T-helper 17 cell (primary cell): ENCODE measurements at places on chromosomes 16 and 17. TPM values are rescaled to one million over a fixed set of nuclear protein-coding genes. Genes with fewer than 3 reads are reported as not detected.

DNA sequence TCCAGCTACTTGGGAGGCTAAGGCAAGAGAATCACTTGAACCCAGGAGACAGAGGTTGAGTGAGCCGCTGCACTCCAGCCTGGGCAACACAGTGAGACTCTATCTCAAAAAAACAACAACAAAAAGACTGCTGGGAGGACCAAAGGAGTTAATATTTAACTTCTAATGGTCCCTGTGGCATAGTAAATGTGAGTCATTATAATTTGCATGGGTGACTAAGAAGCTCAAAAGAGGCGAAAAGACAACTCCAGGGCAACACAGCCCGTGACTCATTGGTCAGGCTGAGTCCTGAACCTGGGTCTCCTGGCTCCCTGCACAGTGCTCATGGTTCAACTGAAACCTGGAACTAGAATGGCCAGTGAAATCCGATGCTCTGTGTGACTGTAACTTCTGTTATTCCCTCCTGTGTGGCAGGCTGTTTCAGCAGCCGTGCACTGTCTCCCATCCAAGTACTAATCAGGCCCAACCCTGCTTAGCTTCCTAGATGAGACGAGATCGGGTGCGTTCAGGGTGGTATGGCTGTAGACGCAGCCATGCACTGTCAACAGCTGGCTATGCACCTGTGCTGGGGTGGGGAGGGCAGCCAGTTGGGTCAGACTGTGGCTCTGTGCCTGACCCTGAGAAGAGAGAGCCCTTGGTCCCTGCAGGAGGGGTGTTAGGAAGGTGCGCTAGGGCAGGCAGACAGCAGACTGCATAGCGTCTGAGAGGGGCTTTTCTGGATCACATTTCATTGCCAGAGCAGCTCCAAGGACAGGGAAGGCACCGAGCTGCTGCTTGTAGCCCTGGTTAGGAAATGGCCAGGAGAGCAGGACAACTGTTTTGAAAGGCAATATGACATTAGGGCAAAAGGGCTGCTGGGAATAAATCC, 14.5 kb upstream of the GPRC5C start:
- no peak overlapping the region for H3K4me3 ChIP-seq
- peaks cover 47% of the 10 kb centered on the region for H3K27me3 ChIP-seq
- no peak overlapping the region for H3K27ac ChIP-seq
- H3K4me1 ChIP-seq = peaks cover 4% of the 10 kb centered on the region
- H3K36me3 ChIP-seq = no peaks in the 10 kb centered on the region

DNA sequence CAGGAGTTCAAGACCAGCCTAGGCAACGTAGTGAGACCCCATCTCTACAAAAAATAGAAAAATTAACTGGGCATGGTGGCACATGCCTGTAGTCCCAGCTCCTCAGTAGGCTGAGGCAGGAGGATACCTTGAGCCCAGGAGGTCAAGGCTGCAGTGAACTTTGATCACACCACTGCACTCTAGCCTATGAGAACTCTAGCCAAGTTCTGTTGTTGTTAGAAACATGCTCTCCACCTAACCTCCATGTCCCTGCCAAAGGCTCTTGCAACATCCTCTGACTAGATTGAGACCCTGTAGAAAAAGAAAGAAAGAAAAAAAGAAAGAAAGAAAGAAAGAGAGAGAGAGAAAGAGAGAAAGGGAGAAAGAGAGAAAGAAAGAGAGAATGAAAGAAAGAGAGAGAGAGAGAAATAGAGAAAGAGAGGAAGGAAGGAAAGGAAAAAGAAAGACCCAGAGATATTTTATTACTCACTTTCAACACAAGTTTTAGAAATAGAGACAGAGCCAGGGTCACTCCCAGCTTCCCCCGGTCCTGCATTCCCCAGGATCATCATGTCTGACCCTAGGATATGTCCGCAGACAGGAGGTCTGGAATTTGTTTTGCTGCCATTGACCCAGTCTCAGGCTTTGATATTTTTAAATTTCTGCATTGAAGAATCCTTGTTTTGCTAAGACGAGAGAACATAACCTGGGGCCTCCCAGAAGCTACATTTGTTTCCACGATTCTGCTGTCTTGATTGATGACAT, 376.5 kb upstream of the CDH5 start:
- no peaks in the 10 kb centered on the region for H3K36me3 ChIP-seq
- DNase-seq = no peak
- no peaks in the 10 kb centered on the region for H3K27me3 ChIP-seq

- H3K27me3 ChIP-seq = no peaks in the 10 kb centered on the region
- peaks cover 29% of the 10 kb centered on the region for H3K4me1 ChIP-seq
- H3K4me3 ChIP-seq = peak within 1 kb of the TSS; percentile 98
- DNase-seq = peak; percentile 68
Measured at GRCh38 chr17:8965394-8966168, at the start of gene PIK3R5. TSS of gene PIK3R5 (minus strand) at chr17:8965707. CDS start at chr17:8911494, 54,213 bp downstream.

The KRT12 gene
- total RNA-seq = not detected

DNA sequence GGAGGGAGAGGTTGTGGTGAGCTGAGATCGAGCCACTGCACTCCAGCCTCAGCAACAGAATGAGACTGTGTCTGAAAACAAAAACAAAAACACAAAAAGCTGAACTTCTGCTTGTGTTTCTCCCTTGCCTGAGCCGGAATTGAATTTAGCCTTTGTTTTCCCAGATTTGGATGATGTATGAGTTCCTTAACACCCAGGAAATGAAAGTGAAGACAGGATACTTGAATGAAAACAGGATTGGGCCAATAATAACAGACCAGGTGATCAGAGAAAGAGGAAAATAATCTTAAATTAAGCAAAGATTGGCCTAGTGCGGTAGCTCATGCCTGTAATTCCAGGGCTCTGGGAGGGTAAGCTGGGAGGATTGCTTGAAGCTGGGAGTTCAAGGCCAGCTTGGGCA, 1.6 kb upstream of the NUPR1 start:
- no peaks in the 10 kb centered on the region for H3K27me3 ChIP-seq
- peaks cover 36% of the 10 kb centered on the region for H3K4me1 ChIP-seq

The ADAP2 gene
- 0.42 TPM for total RNA-seq

DNA sequence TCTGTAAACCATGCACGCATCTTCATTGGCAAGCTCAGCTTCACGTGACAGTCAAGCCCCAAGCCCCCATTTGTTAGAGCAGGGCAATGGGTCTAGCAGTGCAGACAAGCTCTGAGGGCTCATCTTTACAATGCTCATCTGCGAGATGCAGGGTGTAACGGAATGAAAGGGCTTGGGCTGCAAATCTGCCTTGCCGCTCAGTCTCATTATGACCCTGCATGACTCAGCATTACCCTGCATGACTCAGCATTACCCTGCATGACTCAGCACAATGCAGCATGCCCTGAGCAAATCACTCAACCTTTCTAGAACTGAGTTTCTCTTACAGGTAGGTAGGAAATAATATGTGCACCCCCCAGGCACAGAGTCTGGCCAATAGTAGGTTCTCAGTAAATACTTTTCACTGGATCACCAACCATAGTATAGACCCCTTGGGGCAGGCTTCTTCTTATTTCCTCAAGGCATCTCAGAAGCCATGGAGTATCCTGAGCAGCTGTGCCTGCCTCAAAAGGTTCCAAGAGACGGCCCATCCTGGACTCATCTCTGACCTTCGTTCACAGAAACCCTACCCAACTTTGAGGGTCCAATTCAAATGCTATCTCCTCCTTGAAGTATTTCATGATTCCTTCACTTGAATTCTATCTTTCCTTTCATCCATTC, 391.3 kb upstream of the CDH5 start:
- no peak overlapping the region for H3K27ac ChIP-seq
- no peak overlapping the region for H3K4me3 ChIP-seq
- H3K4me1 ChIP-seq = no peaks in the 10 kb centered on the region
- no peak for DNase-seq

DNA sequence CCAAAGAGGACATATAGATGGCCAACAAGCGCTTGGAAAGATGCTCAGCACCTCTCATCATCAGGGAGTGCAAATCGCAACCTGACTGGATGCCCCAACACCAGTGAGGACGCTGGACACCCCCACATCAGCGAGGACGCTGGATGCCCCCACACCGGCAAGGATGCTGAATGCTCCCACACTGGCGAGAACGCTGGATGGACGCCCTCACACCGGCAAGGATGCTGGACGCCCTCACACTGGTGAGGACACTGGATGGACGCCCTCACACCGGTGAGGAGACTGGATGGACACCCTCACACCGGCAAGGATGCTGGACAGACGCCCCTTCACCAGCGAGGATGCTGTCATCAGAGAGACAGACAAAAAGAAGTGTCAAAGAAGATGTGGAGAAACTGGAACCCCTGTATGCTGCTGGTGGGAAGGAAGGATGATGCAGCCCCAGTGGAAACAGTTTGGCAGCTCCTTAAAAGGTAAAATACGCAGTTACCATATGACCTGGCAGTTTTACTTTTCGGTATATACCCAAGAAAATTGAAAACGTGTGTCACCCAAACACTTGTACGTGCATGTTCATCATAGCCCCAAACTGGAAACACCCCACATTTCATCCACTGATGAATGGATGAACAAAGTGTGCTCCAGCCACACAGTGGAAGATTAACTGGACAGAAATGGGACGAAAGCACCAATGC, 10.1 kb upstream of the JPH3 start:
- no peaks in the 10 kb centered on the region for H3K4me1 ChIP-seq
- H3K4me3 ChIP-seq = no peak overlapping the region
- H3K27me3 ChIP-seq = peaks cover 44% of the 10 kb centered on the region
- H3K36me3 ChIP-seq = no peaks in the 10 kb centered on the region
- no peak for DNase-seq
- no peak overlapping the region for H3K27ac ChIP-seq

DNA sequence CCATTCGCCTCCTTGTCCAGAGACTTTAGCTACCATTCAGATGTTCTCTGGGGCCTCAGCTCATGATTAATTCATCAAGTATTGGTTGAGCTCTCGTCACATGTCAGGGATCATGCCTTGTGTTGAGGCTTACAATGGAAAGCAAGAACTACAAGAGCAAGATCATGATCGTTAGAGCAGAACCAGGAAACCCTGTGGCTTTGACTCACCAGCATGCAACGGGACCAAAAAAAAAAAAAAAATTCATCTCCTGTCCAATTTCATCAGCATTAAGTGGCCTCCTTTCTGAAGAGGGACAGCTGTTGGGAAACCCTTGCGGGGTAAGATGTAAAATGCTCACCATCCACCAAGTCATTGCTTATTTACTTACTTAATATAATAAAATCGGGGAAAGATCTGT, 12.1 kb upstream of the USP10 start:
- peaks cover 6% of the 10 kb centered on the region for H3K4me1 ChIP-seq
- DNase-seq = no peak
- no peak overlapping the region for H3K4me3 ChIP-seq
- H3K27me3 ChIP-seq = peaks cover 35% of the 10 kb centered on the region
- peaks cover 2% of the 10 kb centered on the region for H3K36me3 ChIP-seq
- no peak overlapping the region for H3K27ac ChIP-seq

DNA sequence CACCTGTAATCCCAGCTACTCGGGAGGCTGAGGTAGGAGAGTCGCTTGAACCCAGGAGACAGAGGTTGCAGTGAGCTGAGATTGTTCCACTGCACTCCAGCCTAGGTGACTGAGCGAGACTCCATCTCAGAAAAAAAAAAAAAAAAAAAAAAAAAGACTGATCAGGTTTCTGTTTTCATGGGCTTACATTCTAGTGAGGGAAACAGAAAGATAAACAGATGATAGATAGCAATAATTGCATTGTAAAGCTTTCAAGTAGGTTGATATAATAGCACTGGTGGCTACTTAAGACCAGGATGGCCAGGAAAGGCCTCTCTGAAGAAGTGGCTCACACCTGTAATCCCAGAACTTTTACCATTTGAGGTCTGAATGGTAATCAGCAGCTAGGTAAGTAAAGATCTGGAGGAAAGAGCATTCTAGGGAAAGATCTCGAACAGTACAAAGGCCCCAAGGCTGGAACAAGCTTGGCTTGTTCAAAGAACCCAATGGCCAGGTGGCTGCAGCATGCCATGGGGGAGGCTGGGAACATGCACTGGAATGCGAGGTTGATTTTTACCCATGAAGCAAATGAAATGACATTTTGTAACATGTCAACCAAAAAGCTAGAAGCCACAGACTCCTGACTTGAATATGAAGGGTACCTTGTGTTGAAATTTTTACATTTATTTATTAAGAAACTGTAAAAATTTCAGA, 108.3 kb upstream of the DHX40 start:
- H3K4me3 ChIP-seq = no peak overlapping the region
- peaks cover 34% of the 10 kb centered on the region for H3K27me3 ChIP-seq
- DNase-seq = no peak
- peaks cover 2% of the 10 kb centered on the region for H3K36me3 ChIP-seq

DNA sequence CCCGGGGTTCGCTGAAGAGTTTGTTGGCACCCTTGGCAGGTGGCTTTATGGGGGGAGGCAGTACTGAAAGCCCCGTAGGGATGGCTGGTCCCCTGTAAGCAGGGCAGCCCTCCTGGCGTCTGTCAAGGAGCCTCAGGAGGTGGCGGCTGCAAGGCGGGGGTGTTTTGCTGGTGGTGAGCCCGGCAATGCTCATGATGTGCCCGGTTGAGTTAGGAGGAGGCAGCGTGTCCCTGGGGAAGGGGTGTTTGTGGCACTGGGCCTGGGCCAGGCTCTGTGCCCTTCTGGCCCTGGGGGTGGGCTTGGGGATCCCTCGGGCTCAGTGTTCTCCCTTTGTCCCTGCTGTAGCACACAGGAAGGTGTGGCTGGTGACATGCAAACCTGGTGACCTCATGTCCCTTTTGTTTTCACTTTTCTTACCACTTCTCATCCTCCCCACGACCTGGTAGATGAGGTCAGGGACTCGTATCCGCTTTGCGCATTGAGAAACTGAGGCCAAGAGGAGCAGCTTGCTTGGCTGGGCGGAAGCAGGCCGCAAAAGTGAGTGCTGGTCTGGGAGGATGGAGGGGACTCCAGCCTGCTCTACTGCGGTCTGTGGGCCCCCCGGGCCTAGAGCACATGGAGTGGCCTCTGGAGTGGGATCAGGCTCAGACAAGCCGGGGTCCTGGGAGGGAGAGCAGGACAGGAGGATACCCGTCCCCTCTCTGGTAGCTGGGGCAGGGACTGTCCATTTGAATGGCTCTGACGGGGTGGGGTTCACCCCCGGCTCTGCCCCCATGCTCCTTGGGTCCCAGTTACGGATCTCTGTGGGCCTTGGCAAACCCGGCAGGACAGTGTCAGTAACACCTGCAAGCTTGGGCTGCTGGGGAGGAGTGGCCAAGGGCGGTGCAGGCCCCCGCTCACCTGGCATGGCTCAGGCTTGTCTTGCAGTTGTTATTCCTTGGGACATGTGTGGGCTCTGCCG, 2.2 kb downstream of the SNN start:
- H3K4me1 ChIP-seq = peaks cover 49% of the 10 kb centered on the region
- H3K27ac ChIP-seq = peak overlapping the region; percentile 89

DNA sequence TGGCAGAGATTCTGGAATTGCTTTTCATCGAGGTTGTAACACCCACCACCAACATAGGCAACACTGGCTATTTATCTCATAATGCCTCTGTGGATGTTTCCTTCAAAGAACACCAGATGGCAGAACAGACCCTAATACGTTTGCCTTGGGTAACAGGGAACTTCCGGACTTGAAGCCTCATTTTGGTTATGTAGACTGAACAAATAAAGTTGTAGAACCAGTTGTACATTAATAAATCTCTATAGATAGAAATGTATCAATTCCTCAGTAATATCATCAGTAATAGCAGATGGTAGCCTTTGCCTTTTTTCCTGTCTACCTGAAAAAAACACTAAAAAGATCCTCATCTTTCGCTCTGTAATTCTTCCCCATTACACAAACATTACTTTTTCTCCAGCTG, 25.9 kb upstream of the APOH start:
- peaks cover 18% of the 10 kb centered on the region for H3K4me1 ChIP-seq
- peak; percentile 6 for DNase-seq
- H3K4me3 ChIP-seq = peak overlapping the region; percentile 77
- H3K27ac ChIP-seq = peak overlapping the region; percentile 93

The SCGB1C2 gene
- not detected for total RNA-seq
